ENCODE measurements at places on chromosomes 2 and 18.

GRCh38 chr2:233165895-233166661, 85.4 kb upstream of the ATG16L1 start:
- DNase-seq: no peak

DNA sequence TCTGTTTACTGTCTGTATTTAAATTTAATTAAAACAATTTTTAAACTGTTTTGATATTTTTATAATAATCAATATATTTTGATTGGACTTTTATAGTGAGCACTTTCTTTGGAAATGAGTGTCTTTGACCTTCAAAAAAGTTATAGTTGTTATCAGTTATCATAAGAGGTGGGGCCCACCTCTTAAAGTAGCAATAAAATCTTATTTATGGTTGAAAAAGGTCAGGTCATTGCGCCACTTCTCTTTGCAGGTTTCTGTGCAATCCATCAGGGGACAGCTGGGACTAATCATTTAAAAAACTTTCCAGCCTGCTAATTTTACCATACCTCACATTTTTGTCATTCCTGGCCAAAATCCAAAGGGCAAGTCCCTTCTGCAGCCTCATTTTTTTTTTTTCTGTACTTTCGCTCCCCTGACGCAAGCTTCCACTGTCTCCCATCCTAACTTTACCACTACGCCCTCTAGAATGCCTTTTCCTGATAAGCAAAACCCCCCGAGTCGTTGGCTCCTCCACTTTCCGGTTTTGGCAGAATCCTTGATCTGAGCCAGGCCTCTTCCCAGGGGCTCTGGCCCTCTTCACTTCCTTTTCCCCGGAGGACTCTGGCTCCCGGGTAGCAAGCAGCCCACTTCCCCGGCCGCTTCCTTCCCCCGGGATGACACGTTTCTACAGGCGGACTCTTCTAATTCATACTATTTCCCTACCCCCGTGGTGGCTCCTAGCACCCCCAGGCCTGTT, 1.1 kb upstream of the SEH1L start:
- peak; percentile 75 for DNase-seq

DNA sequence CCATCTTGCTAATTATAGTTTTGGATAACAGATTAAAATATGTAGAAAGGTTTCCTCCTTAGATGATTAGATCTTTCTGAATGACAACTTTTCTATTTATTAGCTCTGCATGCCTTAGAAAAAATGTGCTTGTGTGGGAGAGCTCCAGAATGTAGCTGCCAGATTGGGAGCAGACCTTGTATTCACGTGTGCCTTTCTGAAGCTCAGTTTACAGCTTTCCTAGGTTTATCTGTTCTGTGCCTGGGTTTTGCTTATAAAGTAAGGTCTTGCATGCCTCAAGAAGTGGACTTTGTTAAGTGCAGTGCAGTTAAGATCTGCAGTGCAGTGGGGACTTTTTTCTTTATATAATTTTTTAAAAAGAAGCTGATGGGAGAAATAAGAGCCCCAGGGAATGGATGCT, 179.0 kb downstream of the DCC start:
- no peak for DNase-seq

DNA sequence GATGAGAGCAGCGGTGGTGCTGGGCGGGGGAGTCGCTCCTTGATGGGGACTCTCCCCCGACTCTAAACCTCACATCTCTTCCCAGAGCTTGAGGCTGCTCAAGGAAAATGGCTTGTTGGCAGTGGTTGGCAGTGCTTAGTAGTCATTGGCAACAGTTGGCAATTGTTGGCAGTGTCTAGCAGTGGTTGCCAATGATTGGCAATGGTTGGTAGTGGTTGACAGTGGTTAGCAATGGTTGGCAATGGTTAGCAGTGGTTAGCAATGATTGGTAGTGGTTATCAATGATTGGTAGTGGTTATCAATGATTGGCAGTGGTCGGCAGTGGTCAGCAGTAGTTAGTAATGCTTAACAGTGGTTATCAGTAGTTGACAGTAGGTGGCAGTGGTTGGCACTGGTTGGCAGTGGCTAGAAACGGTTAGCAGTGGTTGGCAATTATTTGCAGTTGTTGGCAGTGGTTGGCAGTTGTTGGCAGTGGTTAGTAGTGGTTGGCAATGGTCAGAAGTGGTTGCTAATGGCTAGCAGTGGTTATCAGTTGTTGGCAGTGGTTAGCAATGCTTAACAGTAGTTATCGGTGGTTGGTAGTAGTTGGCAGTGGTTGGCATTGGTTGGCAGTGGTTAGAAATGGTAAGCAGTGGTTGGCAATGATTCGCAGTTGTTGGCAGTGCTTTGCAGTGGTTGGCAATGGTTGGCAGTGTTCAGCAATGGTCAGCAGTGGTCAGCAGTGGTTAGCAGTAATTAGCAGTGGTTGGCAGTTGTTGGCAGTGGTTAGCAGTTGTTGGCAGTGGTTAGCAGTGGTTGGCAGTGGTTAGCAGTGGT, 85.4 kb upstream of the OTOS start:
- no peak for DNase-seq

- DNase-seq: peak; percentile 47
Measured at GRCh38 chr18:59540780-59541179, 156.4 kb downstream of the CCBE1 start.
